Fibroblast of the aortic adventitia (primary cell): ENCODE measurements at places on chromosomes 6 and 20.

GRCh38 chr6:52594221-52594620 is 17.4 kb upstream of the TRAM2 start:
- no peak for DNase-seq

- no peak for DNase-seq
Measured at GRCh38 chr6:39669973-39670342, 55.2 kb downstream of the KIF6 start.

- no peak for DNase-seq
Measured at GRCh38 chr20:33178726-33179125, 10.8 kb downstream of the BPIFA2 start.

GRCh38 chr6:156840136-156840535 is 63.0 kb downstream of the ARID1B start:
- peak; percentile 58 for DNase-seq

DNA sequence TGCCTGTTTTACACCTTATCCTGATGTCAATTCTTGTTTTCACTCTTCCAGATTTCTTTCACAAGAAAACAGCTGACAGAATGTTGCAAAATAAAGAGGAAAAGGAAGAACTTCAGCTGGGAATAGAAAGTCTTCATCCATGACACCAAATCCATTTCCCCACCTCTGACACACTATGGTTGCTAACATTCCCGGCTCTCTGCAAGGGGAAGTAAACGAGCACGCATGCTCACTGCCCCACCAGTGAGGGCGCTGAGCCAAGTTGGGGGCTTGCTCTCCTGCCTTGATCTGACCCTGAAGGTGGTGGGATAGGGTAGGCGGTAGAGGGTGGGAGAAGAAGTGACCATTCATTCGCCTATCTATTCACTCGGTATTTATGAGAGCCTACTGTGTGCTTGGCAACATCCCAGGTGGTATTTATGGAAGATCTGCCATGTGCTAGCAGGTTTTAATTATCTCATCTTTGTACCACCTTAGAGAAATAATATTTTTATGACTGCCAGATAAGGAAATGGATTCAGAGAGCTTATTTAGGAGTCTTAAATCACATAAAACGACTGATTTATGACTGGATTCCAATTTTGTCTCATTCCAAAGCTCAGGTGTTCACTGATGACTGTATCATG is 206.2 kb downstream of the FOXC1 start:
- DNase-seq: no peak

GRCh38 chr6:3294396-3294795 is 35.6 kb downstream of the PSMG4 start:
- no peak for DNase-seq

GRCh38 chr20:54364365-54364764 is 111.0 kb upstream of the DOK5 start:
- no peak for DNase-seq
